ENCODE measurements at places on chromosomes 2 and 18.

DNA sequence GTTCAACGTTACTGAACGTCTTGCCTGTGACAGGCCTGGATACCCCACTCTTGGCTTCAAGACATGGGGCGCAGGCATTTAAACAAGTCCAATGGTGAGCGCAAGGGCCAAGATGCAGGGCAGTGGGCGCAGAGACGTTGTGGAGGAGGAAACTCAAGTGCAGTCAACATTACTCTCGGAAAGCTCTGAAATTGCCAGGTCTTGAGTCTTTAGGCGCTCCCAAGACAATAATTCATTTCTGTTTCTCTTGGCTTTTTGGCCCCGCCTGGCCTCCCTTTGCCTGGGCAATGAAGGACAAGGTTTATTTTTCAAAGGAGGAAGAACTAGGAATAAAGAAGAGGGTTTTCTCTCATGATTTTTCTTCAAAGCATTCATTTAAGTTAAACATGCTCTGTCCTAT, 13.3 kb upstream of the TMEM214 start:
- no peak for DNase-seq

GRCh38 chr18:6757931-6758330, 28.4 kb downstream of the ARHGAP28 start:
- DNase-seq: no peak

- DNase-seq: no peak
These were observed 8.4 kb downstream of the L3MBTL4 start for GRCh38 chr18:6406075-6406909.

- DNase-seq: no peak
These were observed 707.0 kb upstream of the ZEB2 start for GRCh38 chr2:145226901-145227300.

GRCh38 chr2:104430359-104430740, 423.6 kb upstream of the POU3F3 start:
- no peak for DNase-seq

- no peak for DNase-seq
These were observed 41.6 kb upstream of the TMEM163 start for GRCh38 chr2:134760385-134760784.

DNA sequence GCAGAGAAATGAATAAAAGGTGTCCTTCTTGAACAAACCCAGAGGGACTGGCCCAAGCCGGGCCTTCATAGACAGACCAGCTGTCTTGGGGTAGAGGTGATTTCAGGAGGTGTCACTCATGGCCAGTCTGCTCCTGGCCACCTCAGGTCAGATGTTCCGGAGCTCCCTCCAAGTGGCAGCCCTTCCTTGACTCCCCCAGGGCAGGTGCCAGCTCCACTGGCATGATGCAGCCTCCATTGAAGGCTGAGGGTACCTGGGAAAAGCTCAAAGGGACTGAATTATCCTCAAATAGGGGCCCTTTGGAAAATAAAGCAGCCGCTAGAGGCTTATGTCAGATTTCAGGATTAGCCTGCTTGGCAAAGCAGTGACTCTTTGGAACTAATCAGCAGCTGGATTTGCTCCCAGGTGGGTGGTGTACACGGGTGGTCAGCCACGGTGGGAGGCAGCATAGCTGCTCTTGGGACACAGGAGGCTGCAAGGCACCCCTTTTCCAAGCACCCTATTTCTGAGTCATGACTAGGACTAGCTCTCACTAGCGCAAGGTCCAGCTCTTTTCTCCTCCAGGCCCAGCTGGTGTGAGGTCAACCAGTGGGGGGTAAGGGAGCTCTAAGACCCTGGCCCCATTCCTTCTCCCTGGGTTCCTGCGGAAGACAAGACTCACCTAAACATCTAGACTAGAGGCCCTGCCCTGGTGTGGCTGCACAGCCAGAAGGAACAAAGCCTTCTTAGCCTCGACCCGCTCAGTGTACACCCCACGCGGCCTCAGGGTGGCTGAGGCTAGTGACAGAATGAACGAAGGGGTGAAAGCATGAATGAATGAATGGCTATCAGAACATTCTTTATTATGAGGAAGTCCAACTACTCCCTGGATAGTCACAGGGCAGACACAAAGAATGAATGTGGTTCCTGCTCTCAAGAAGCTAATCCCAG, 29.3 kb downstream of the HS1BP3 start:
- no peak for DNase-seq

GRCh38 chr2:221502270-221503010, 69.7 kb downstream of the EPHA4 start:
- DNase-seq: no peak

DNA sequence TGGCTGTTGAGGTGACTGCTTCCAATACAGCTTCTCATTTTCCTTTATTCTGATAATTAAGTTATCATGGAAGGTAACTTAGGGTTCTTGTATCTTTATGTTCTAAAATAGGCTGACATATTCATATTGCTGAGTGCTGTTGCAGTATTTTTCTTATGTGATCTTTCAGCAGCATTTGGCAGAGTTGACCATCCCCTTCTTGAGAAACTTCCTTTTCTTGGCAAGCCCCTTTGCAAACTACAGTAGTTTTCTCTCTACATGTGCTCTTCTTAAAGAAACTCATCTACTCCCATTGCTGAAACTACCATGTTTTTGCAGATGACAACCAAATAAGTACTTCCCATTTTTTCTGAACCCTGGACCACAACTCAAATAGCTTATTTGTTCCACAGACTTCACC, 476.5 kb upstream of the TRIB2 start:
- DNase-seq: no peak

DNA sequence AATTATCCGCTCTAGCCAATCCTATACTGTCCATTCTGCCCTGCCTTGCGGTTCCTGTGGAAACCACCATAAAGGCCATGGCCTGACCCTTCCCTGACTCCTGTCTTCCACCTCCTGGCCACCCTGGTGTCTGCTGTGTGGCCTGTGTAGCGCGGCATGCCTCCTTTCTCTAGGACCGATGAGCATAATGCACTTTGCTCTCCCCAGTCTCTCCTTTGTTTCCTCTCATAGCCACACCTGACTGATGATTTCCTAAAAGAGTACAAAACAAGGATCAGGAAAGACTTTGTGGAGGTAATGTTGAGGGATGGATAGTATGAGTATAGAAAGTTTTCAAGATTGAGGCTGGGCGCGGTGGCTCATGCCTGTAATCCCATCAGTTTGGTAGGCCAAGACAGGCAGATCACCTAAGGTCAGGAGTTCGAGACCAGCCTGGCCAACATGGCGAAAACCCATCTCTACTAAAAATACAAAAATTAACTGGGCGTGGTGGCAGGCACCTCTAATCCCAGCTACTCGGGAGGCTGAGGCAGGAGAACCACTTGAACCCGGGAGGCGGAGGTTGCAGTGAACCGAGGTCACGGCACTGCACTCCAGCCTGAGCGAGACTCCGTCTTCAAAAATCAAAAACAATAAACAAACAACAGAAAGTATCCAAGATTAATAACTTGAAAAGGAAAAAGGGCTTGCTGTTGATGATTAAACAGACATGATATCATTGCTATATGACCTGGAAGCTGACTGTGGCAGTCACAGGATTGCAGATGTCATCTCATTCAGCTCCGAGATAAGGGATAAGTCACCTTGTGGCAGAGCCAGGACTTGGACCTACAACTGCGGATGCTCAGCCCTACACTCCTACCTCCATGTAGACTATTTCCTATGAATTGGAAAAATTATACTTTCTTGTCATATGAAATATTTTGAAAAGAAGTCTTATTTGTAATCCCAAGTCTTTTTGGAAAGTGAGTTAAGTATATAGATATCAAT, 16.6 kb downstream of the SOWAHC start:
- DNase-seq: no peak

- DNase-seq: no peak
These were observed 39.6 kb upstream of the CCDC88A start for GRCh38 chr2:55459279-55459678.

DNA sequence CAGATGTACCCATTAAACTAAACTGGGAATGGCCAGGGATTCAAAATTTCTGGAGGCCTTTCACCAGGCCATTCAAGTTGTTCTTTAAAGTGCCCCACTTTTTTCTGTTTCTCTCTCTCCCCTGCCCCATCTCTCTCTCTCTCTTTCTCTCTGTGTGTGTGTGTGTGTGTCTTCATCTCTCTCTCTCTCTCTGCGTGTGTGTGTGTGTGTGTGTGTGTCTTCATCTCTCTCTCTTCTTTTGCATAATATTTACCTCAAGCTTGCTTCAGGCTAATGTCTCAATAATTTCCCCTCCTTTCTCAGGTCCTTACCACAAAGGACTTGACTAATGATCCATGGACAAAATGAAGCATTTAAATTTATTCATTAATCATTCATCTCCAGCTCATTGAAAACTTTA, 164.2 kb upstream of the KLHL14 start:
- DNase-seq: no peak

DNA sequence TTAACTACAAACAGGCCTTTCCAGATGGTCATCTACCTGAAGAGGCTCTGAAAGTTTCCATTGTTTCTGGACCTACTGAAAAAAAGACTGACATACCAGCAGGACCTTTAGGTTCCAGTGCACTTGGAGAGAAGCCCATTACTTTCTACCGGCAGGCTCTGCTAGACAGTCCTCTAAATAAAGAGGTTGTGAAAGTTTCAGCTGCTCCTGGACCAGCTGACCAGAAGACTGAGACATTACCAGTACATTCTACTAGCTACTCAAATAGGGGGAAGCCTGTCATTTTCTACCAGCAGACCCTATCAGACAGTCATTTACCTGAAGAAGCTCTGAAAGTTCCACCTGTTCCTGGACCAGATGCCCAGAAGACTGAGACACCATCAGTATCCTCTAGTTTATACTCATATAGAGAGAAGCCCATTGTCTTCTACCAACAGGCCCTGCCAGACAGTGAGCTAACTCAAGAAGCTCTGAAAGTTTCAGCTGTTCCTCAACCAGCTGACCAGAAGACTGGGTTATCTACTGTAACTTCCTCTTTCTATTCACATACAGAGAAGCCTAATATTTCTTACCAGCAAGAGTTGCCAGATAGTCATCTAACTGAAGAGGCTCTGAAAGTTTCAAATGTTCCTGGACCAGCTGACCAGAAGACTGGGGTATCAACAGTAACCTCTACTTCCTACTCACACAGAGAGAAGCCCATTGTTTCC, 65.8 kb downstream of the ALMS1 start:
- no peak for DNase-seq

DNA sequence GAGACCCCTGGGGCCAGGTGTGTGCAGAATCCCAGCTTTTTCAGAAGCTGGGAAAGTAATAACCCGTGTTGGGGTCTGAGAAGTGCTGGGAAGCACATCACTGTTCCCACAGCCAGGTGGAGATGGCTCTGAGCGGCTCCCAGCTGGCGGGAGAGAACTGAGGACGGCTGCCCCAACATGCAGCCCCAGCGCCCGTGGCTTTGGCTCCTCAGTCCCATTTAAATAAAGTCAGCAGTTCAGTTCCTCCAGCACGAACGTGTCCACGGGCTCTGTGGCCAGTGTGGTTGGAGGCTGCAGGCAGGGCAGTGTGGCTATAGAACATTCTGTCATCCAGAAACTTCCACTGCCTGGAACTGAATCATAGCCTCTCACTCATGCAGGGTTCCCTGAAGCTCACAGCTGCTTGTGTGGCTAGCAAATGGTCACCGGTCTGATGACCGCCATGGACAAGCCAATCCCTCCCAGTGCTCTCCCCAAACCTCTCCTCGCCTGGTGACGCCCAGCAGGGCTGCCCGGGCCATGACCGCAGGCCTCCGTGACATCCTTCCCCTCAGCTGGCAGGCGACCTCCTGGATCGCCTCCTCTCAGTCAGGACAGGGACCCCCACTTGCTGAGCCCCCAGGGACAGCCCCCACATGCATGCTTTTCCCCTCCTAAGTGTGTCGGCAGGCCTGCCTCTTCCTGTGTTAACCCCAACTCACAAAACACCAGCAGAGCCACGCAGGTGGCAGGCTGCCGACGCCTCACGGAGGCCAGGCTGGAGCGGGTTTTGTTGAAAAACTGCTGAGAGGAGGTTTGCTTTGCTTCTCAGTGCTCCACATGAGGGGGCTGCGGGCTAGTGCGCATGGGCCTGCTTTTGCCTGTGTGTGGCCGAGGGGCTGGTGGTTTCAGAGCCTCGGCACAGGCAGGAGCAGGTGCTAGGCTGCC, 1.3 kb downstream of the RTP5 start:
- DNase-seq: no peak

- DNase-seq: no peak
These were observed 161.4 kb upstream of the GYPC start for GRCh38 chr2:126494593-126494992.

DNA sequence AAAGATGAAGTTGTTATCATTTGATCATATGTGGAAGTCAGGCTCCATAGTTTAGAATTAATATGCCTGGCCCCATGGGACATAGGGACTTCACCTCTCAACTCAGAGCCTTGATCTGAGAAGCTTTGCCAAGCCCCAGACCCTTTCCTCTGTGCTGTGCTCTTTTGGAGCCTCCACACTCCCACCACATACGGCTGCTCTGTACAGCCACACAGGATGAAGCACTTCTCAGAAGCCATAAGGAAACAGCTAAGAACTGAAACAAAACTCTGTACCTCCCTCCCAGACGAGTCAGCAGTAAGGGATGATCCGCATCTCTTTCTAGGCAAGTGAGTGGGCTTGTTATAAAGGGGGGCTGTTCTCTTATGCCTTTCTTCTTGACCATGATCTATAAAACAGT, 66.5 kb downstream of the CAB39 start:
- no peak for DNase-seq

GRCh38 chr18:47618758-47619157, 311.7 kb downstream of the SMAD2 start:
- no peak for DNase-seq

GRCh38 chr2:8465560-8465959, 216.3 kb upstream of the ID2 start:
- no peak for DNase-seq

DNA sequence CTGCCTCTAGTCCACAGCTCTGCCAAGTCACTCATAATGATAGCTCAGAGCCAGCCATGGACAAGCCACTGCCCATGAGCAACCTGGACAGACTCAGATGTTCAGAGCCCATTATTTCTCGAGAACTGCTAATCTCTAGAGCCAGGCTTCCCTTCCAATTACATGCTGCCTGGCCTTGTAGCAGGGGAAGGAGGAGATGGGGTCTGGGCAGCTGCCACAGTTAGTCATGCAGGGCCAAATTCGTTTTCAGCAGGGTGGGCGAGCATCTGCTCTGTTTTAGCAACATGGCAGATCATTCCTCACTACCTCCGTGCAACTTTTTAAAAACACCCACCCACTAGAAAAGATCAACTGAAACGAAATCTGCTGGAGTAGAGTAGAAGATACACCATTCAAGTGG, 141.8 kb downstream of the MYO5B start:
- no peak for DNase-seq

DNA sequence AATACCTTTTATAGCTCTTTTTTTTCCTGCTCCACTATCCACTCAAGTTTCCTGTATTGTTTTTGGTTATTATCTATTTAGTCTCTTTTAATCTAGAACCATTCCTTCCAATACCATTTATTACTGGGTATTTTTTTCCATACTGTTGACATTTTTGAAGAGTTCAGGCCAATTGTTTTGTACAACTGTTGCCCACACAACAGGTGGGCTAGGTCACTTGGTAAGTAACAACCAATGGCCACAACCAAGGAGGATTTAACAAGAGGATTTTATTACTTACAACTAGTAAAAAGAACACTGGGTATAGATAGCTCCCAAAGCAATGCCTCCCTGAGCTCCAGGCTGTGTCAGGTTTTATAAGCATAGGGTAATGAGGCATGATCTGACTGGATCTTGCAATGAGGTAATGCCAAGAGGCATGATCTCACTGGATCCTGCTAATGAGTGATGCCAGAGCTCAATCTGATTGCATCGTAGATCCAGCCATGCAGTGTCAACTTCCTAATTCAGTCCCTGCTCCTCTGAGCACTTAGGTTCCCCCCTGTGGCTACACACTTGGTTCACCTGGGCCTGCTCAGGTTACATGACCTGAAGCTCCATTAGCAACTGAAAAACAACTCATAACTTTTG, 7.1 kb upstream of the CEP68 start:
- no peak for DNase-seq

Data from activated naive CD8-positive, alpha-beta T cell treated with anti-CD3 and anti-CD28 coated beads, Interleukin-2, amount 50 U/mL, for 16 hours (primary cell).